ENCODE measurements at places on chromosomes 2 and 18.
A peak's percentile ranks its signal among the peaks of the same experiment; 100 is the strongest.

GRCh38 chr2:207503234-207503633 lies 26.5 kb upstream of the CREB1 start:
- no peak for DNase-seq

DNA sequence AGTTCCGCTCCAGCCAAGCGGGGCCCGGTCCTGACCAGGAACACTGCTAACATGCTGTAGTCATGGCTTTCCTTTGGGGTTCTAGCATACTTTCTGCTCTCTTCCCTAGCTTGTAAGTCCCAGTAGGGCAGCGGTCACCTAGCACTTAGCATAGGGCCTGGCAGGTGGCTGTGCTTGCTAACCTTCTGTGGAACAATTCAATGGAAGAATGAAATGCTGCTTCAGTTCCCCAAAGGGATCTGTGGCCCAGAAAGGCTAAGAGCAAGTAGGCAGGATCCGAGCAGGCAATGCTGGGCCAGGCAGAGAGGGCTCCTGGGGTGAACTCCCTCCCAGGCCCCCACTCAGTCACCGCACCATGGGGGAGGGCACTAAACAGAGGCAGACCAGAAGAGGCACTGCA lies 266.8 kb downstream of the CELF4 start:
- DNase-seq = no peak

DNA sequence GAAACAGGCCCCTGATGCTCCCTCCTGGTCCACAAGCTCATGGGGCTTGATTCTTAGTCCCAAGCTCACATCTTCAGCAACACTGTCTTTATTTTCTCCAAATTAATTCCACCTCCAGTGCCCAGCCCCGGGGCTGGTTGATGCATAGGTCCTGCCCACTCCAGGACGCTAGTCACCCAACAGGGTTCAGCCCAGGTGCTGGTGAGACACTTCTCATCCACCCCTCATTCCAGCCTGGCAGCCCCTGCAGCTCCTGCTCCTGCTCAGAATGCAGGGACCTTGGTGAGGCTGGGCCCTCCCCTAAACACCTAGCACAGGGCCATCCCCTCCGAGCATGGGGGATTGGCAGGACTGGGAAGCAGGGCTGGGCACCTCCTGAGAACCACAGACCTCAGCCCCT lies 25.7 kb downstream of the STEAP3 start:
- no peak for DNase-seq

DNA sequence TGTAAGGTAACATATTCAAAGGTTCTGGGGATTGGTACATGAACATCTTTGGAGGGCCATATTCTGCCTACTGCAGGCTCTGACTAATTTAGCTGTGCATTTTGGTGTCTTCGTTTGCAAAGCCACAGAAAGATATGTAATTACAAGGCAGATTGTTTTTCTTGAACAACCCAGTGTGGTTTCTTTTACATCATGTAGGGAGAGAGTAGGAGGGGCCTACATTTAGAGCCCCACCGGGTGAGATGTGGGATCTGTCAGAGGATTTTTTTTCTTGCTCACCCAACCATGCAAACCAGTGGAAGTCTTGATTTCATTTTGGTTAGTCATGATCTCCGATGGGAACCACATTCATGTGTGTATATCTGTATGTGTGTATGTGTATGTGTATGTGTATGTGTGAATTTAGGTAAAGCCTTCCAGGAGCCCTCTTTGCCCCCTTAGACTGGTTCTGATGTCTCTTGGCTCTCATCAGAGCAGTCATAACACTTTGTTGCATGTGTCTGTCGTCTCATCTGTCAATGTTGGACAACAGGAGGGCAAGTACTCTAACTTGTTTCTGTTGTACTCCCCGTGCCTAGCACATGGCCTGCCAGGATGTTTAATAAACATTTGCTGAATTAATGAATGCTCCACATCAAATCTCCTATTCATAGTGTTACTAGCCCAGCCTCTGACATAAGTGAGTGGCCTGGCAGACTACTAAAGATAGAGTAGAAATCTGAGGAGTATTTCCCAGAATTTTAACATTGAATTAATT lies 239.9 kb downstream of the MTX2 start:
- DNase-seq = no peak

DNA sequence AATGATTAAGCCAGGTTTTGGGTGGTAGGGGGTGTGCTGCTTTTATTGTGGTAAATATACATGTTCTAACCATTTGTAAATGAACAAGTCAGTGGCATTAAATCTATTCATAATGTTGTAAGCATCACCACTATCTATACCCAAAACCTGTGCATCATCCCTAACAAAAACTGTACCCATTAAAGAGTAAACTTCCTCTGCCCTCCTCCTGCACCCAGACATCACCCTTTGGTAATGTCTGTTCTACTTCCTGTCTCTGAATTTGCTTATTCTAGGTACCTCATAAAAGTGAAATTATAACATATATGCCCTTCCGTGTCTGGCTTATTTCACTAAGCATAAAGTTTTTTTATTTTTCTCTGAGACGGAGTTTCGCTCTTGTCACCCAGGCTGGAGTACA lies 14.1 kb downstream of the RIF1 start:
- DNase-seq = no peak

GRCh38 chr2:83695530-83695929 lies 763.5 kb downstream of the SUCLG1 start:
- no peak for DNase-seq

GRCh38 chr2:119019521-119019920 lies 77.5 kb downstream of the MARCO start:
- DNase-seq = no peak

DNA sequence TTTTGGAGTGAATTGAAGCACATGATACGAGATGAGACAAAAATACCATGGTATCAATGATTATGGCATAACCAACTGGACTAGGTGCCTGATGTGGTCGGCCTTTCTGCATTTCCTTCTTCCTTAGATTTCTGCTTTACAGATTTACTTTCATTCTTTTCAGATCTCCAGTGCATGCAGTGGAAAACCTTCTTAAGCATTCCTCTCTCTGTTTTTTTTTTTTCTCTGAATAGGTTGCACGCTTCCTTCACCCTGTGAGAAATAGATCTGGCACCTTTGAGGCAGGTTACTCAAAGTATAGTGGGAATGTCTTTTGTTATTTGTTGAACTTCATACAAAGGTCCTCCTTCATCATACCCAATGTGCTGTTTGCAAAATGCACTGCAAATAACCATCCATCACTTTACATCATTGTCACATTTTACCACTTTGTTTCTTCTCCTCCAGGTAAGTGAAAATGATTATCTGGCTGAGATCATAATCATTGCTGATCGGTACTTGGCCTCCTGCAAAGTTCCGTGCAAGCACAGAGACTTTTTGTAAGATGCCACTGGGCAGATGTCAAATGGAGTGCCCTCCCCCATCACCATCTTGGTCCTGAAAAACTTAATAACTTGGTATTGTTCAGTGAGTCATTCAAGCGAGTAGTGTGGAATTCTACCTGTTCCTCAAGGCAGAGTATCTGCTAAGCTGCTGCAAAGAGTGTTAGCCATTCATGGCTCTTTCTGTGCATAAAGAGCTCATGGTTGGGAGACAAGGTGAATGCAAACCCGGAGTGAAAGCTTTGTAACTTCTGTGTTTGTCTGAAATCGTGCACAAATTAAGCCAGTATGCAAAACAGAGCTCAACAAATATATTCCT lies 30.0 kb upstream of the KLHL14 start:
- DNase-seq = no peak

- no peak for DNase-seq
Measured at GRCh38 chr18:51884039-51884438, 456.0 kb upstream of the DCC start.

GRCh38 chr18:10715791-10716190 lies 190.0 kb downstream of the NAPG start:
- DNase-seq = no peak

- DNase-seq = no peak
Measured at GRCh38 chr2:10378189-10378588, 69.9 kb downstream of the ODC1 start.

- no peak for DNase-seq
Measured at GRCh38 chr18:48771641-48772375, 179.0 kb downstream of the SMAD7 start.

DNA sequence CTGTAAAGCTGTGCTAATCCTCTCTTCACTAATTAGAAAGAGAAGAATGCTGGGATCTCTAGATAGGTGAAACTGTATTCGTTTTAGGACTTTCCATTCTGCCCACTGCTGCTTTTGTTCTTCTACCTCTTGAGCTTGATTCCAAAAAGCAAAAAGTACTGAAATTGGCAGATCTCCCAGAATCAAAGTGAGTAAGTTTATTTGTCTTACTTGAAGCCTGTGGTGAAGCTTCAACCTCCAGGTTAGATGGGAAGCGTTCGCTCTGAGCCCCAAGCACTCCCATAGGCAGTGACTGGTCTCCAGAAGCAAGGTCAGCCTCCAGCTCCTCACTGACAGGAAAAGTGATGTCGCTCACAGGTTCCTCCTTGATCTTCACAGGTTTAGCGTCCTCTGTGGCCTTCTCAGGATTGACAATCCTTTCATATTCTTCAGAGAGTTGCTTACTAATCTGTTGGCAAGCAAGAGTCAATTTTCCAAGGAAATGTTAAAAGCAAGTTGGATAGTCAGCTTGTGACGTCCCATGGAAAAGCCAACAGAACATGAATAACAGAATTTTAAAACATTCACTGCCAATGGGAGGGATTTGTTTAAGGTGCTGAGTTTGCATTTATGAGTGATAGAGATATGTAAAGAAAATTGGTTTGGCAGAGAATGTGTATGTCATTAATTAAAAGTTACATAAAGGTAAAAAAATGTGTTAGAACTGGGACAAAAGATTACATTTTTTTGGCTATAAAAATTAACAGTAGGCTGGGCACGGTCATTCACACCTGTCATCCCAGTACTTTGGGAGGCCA lies 8.1 kb downstream of the SUPT7L start:
- DNase-seq = peak; percentile 0

DNA sequence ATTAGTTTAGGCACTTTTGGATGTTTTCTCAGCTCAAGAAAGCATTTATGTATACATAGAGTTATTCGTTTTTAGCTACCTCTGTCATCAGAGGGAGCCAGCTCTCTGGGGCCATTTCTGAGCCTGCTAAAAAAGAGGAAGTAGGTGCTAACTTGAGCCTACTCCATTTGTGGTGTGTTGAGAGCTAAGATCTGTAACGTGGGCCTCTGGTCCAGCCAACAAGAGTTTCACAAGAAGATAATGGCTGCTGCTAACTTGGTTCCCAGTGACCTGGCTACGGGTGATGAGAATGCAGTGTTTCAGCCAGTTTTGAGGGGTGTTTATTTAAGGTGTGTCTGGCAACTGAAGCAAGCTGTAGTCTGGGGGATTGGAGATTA lies 182.5 kb downstream of the PRKCE start:
- no peak for DNase-seq

DNA sequence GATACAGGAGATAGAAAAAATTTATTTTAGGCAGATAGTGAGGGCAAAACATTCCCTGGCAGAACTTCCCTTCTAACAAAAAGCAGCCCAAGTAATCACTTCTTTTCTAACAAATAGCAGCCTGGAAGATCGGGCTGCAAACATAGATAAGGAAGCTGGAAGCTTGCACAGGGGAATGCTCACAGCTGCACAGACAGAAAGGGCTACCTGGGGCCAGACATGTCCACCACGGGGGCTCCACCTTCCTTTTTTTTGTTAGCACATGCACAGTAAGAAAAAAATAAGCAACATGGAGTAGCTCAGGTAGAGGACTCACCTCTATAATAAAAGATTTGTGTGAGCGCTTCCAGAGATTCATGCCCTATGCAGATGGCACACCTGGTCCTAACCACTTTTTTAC lies 420.5 kb downstream of the PTH2R start:
- no peak for DNase-seq

GRCh38 chr2:195407783-195408182 lies 249.2 kb upstream of the SLC39A10 start:
- no peak for DNase-seq

- no peak for DNase-seq
Measured at GRCh38 chr18:26547646-26548414, 523 bp downstream of the KCTD1 start.

GRCh38 chr2:157193461-157193860 lies 64.0 kb upstream of the GALNT5 start:
- DNase-seq = no peak

DNA sequence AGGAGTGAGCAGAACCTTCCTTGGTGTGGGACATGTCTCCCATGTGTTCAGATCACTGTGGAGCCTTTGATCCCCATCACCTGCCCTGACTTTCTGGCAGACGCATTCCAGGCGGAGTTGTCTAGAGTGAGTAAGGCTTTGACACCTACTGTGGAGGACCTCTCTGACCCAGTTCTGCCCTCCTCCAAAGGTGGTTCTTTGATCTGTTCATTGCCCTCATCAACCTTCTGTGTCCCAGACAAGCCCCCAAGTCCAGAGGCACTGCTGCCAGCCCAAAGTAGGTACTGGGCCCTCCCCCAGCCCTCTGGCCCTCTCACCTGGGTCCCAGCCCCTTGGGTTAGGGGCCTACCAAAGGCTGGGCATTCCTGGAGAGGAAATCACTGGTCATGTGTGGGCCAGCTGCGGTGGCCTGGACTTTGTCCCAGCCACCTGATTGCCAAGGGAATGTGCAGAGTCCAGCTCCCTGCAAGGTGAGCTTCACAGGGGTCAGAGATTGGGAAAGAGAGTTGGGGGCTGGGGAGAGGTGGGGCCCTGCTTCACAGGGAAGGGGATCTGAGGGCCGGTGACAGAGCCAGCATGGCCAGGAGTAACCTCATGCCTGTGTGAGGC lies 12.1 kb upstream of the FAHD2A start:
- DNase-seq = no peak

GRCh38 chr2:221254299-221254698 lies 317.8 kb downstream of the EPHA4 start:
- no peak for DNase-seq

DNA sequence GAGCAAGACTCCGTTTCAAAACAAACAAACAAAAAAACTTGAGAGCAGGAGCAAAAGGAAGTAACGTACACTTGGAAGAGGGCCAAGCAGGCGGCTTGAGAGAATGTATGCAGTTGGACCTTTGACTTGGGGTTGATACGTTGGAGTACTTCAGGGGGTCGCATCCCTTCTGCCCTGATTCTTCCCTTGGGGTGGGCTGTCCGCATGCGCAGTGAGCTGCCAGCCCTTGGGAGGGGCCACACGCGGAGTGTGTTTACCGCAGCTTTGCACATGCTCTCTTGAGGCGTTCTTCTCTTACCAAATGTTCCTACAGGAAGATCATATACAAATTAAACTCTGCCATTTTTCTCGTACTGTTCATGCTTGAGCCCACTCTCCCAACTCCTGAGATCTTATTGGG lies 38.1 kb upstream of the SOCS6 start:
- no peak for DNase-seq

DNA sequence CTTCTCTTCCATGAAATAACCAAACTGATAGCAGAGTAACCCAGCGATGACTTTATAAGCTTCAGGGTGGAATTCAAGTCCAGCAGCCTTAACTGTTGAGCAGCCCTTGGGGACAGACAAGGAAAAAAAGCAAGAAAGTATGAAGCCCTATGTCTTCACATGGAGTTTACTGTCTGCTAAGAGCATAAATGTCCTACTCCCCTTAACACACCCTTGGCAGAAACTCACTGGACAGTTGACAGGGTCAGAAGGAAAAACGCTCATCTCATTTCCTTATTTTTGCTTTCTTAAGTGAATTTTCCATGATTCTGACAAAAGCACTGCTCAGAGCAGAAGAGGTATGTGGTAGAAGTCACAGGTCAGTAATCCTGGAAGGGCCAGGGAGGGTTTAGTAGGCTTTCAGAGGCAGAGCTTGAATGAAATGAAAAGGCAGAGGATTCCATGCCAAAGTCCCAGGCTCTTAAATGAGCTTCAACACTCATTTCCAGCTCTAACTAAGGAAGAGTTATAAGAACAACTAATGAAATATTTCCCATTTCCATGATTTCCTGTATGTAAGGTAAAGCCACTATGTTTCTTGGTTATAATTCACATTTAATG lies 683.3 kb upstream of the KLHL29 start:
- no peak for DNase-seq

- no peak for DNase-seq
Measured at GRCh38 chr2:226659410-226659809, 140.2 kb downstream of the IRS1 start.

GRCh38 chr2:7004636-7005035 lies 87.4 kb downstream of the RNF144A start:
- DNase-seq = no peak
